ENCODE measurements at places on chromosomes 3 and 15. TPM values are rescaled to one million over a fixed set of nuclear protein-coding genes. Genes with fewer than 3 reads are reported as not detected.

DNA sequence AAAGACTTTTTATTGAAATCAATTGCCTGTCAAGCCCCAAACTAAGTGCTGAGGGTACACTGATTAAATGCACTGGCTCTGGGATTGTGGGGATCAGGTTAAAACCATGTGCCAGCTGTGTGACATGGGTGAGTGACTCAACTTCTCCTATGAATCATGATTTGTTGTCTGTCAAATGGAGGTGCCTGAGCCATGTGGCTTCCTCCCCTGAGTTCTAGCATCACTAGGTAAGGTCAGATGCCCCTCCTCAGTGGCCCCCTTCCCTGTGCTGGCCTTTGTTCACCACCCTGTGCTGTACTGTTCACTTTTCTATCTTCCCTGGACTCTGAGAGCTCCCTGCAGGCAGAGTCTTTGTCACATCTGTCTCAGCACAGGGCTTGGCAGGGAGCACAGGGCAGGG is 43.6 kb upstream of the ATP2B2 start:
- no peaks in the 10 kb centered on the region for H3K4me1 ChIP-seq
- H3K27ac ChIP-seq, result no peak overlapping the region
- no peaks in the 10 kb centered on the region for H3K36me3 ChIP-seq
- no peak overlapping the region for H3K4me3 ChIP-seq
- H3K27me3 ChIP-seq, result peaks cover 10% of the 10 kb centered on the region
- peak; percentile 20 for DNase-seq

DNA sequence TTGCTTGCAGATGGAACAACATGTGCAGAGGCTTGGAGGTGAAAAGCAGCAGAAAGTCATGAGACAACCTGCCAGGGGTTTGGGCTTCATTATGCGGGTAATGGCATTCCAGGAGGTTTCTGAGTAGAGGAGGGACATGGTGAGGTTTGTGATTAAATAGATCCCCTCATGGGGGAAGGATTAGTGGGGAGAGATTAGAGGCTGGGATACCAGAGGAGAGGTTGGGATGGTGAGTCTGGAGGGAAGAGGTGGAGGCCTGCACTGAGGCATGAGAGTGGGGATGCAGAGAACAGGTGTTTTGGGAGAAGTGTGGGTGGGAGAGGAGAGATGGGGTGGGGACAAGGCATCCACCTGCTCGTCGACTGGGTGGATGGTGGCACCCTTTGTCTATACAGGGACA is 6.8 kb upstream of the IQSEC1 start:
- peaks cover 4% of the 10 kb centered on the region for H3K27me3 ChIP-seq
- no peak overlapping the region for H3K4me3 ChIP-seq
- H3K27ac ChIP-seq, result no peak overlapping the region
- no peaks in the 10 kb centered on the region for H3K4me1 ChIP-seq
- no peak for DNase-seq
- no peaks in the 10 kb centered on the region for H3K36me3 ChIP-seq

Gene LRTM1
- not detected for total RNA-seq

- H3K4me3 ChIP-seq, result no peak overlapping the region
- no peaks in the 10 kb centered on the region for H3K27me3 ChIP-seq
- peaks cover 69% of the 10 kb centered on the region for H3K36me3 ChIP-seq
Observed at GRCh38 chr3:122443090-122443489, 27.2 kb upstream of the WDR5B start.

GRCh38 chr3:168974617-168975403 is 688.7 kb downstream of the MECOM start:
- no peak overlapping the region for H3K4me3 ChIP-seq
- no peak overlapping the region for H3K27ac ChIP-seq
- H3K27me3 ChIP-seq, result no peaks in the 10 kb centered on the region

Measured in upper lobe of right lung (tissue), 1 donor.